Tibial artery (tissue), 4 donors: ENCODE measurements at places on chromosomes 16 and 17.

GRCh38 chr17:45902892-45903346, 8.6 kb downstream of the MAPT start:
- no peak overlapping the region for H3K4me3 ChIP-seq
- DNase-seq: no peak
- H3K4me1 ChIP-seq: no peaks in the 10 kb centered on the region

GRCh38 chr17:42553161-42553818, 567 bp downstream of the HSD17B1 start:
- peak overlapping the region; percentile 83 for H3K27ac ChIP-seq
- H3K27me3 ChIP-seq: no peaks in the 10 kb centered on the region
- peak overlapping the region; percentile 70 for H3K4me3 ChIP-seq
- H3K4me1 ChIP-seq: peaks cover 21% of the 10 kb centered on the region

- H3K4me1 ChIP-seq: no peaks in the 10 kb centered on the region
- no peak overlapping the region for H3K27ac ChIP-seq
- no peaks in the 10 kb centered on the region for H3K27me3 ChIP-seq
- no peak overlapping the region for H3K4me3 ChIP-seq
- no peaks in the 10 kb centered on the region for H3K36me3 ChIP-seq
Measured at GRCh38 chr16:79316004-79316458, 284.5 kb downstream of the MAF start.

DNA sequence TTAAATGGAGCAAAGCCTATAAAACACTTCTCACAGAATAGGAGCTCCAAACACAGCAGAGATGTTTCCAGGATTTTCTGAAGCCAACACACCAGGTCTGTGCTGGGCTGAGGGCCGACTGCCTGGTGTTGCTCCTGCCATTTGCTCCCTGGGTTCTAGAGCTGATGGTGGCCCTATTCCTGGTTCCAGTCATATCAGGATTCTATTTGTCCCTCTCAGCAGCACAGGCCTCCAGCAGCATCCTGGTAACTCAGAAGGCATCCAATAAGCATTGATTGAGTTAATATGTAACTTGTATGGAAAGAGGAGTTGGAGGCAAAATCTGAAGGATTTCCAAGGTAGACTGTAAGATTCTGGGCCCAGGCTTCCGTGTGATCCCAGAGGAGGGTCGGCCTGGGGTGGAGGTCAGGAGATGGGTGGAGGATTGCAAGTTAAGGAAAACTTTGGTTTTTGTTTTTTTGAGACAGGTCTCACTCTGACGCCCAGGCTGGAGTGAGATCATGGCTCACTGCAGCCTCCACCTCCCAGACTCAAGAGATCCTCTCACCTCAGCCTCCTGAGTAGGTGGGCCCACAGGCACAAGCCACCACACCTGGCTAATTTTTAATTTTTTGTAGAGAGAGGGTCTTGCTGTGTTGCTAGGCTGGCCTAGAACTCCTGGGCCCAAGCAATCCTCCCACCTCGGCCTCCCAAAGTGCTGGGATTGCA, 5.7 kb downstream of the NUPR1 start:
- H3K27me3 ChIP-seq: no peaks in the 10 kb centered on the region
- H3K36me3 ChIP-seq: peaks cover 33% of the 10 kb centered on the region
- peaks cover 34% of the 10 kb centered on the region for H3K4me1 ChIP-seq
- no peak overlapping the region for H3K4me3 ChIP-seq
- no peak for DNase-seq

GRCh38 chr16:17308186-17308585, 162.6 kb downstream of the XYLT1 start:
- no peak overlapping the region for H3K27ac ChIP-seq
- peaks cover 34% of the 10 kb centered on the region for H3K4me1 ChIP-seq
- H3K36me3 ChIP-seq: no peaks in the 10 kb centered on the region
- H3K27me3 ChIP-seq: no peaks in the 10 kb centered on the region
- DNase-seq: no peak

- DNase-seq: no peak
- no peaks in the 10 kb centered on the region for H3K4me1 ChIP-seq
- H3K36me3 ChIP-seq: no peaks in the 10 kb centered on the region
- no peak overlapping the region for H3K4me3 ChIP-seq
- no peaks in the 10 kb centered on the region for H3K27me3 ChIP-seq
Measured at GRCh38 chr17:60371818-60372510, 20.0 kb downstream of the USP32 start.

DNA sequence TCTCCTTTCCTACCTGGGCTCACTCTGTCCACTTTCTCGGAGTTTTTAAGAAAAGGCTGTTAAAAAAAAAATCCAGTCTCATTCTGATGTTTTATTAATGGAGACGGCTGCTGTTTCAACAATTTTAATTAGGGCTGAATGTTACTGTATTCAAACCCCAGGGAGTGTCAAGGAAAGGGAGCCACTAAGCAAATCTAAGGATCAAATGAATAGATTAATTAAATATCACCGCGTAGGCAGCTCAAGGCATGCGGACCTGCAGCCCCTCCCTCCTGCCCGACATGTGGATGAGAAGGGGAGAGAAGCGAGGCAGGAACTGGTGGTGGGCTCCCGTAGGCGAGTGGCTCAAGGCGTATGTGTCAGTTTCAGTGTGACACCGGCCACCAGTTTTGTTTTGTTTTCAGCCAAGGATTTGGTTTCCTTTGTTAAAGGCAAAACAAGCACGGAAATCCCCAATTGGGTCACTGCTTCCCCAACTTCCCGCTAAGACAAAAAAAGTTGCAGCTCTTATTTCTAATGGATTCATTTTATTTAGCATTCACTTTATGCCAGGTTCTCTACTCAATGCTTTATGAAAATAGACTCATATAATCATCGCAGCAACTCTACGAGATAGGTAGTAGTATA, 110.6 kb downstream of the GP2 start:
- H3K27ac ChIP-seq: no peak overlapping the region
- no peak overlapping the region for H3K4me3 ChIP-seq
- H3K4me1 ChIP-seq: no peaks in the 10 kb centered on the region
- H3K27me3 ChIP-seq: no peaks in the 10 kb centered on the region

- no peak overlapping the region for H3K4me3 ChIP-seq
- DNase-seq: no peak
- no peak overlapping the region for H3K27ac ChIP-seq
Measured at GRCh38 chr16:74200921-74201320, 95.7 kb upstream of the PSMD7 start.

GRCh38 chr16:68233835-68234187, 2.1 kb downstream of the ESRP2 start:
- no peak overlapping the region for H3K4me3 ChIP-seq
- DNase-seq: peak; percentile 62
- no peak overlapping the region for H3K27ac ChIP-seq

DNA sequence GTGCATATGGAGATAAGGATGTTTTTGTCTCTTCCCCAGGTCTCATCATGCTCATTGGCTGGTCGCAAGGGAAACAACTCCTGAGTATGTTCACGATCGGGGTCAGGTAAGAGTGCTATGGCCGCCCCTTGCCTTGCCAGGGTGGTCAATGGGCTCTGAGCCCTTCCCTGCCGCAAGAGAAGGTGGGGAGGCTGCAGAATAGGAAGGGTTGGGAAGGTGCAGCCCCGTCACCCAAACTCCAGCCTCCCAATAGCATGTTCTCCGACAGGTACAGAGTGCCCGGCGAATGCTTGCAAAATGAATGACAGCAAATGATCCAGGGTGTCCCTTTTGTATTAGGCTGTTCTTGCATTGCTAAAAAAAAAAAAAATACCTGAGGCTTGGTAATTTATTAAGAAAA, 57.4 kb downstream of the ATP2C2 start:
- H3K4me3 ChIP-seq: no peak overlapping the region
- H3K36me3 ChIP-seq: no peaks in the 10 kb centered on the region
- H3K27me3 ChIP-seq: no peaks in the 10 kb centered on the region
- H3K4me1 ChIP-seq: no peaks in the 10 kb centered on the region
- H3K27ac ChIP-seq: no peak overlapping the region

DNA sequence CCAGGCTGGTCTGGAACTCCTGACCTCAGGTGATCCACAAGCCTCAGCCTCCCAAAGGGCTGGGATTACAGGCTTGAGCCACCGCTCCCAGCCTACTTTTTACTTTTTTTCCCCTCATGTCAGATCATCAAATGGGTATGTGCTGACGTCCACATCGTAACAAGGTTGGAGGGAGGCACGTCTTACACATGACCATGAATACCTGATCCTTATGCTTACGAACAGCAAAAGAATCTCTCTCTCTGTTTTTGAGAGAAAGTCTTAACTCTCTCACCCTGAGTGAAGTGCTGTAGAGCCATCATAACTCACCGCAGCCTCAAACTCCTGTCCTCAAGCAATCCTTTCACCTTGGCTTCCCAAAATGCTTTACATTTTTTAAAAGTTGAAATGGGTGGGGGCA, 29.5 kb upstream of the TMEM92 start:
- H3K4me3 ChIP-seq: no peak overlapping the region
- no peaks in the 10 kb centered on the region for H3K27me3 ChIP-seq
- no peak for DNase-seq
- no peaks in the 10 kb centered on the region for H3K36me3 ChIP-seq
- no peak overlapping the region for H3K27ac ChIP-seq

GRCh38 chr16:56777001-56777400, 47.1 kb downstream of the NUP93 start:
- H3K27ac ChIP-seq: no peak overlapping the region
- H3K4me1 ChIP-seq: peaks cover 19% of the 10 kb centered on the region
- H3K27me3 ChIP-seq: no peaks in the 10 kb centered on the region
- DNase-seq: no peak

- no peak overlapping the region for H3K27ac ChIP-seq
- DNase-seq: no peak
- H3K27me3 ChIP-seq: peaks cover 4% of the 10 kb centered on the region
- H3K36me3 ChIP-seq: no peaks in the 10 kb centered on the region
Measured at GRCh38 chr16:87240211-87241136, 76.7 kb downstream of the C16orf95 start.

DNA sequence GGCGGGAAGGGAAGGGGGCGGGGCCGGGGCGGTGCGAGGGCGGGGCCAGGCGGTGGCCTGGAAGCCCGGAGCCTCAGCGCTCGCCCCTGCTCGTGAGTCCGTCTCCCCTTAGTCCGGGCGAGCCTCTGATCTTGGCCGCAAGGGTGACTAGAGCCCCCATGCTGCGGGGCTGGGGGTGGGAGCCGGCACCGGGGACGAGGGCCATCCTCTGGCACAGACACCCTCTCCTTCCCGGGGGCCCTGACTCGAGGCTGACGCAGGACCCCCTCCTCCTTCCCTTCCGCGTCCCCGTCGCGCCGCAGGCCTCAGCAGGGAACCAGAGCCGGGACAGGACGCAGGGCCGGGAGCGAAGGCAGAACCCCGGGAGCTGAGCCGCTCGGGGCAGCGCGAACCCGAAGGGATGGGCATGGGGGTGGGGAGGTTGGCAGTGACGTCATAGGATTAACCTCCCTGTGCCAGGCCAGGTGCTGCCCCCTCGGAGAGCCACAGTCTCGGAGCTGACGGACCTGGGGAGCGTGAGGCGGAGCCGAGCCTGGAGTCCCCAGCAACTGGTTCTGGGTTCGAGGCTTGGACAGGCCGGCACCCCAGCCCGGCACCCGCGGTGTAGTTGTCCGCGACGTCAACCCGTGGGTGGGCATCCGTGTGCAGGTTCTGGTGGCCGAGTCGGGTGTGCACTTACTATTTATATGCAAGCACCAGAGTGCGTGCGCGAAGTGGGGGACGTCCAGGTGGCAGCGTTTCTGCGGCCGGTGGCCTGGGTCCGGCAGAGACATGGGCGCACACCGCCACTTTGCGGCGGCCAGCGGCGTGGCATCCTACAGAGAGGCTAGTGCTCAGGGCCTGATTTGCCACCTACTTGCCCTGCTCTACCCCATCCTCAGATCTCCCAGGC, 503 bp upstream of the PLCD3 start:
- H3K27me3 ChIP-seq: no peaks in the 10 kb centered on the region
- DNase-seq: peak; percentile 88
- H3K4me3 ChIP-seq: peak overlapping the region; percentile 94
- H3K36me3 ChIP-seq: peaks cover 2% of the 10 kb centered on the region
- H3K4me1 ChIP-seq: peaks cover 6% of the 10 kb centered on the region

DNA sequence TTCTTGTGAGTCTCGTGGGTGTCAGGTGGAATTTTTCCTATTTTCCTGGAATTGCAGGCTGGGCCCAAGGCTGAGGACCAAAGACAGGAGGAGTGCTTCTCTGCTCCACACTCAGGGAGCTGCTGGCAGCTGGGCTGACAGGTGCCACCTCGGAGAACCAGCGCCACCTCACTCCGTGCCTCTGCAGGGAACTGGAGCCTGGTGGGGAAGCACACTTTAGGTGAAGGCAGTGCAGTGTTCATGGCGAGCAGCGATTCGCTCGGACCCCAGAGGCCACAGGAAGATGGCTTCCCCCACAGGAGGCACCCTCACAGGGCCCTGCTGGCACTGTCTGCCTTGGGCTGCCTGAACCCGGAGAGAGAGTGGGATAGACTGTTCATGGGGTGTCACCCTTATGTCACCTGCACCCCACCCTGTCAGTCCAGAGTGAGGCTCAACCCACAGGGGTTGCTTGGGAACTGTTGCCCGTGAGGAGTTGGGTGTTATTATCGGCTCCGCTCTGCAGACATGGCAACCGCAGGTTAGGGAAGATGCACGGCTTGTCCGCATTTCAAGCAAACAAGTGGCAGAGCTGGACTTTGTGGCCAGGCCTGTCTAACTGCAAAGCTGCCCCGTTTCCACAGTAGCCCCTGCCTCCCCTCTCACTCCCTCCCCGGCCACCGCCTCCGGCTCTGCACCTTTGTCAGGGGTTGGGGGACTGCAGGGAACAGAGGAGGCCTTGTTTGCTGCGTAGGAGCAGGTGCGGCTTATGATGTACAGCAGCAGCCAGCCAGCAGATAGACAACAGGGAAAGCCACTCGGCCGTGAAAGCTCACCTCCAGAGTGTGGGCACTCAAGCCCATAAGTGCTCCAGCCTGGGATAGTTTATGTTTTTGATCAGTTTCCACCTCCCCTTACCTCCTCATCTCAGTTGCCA, 15.5 kb downstream of the TBC1D24 start:
- DNase-seq: no peak
- H3K27me3 ChIP-seq: no peaks in the 10 kb centered on the region
- no peaks in the 10 kb centered on the region for H3K4me1 ChIP-seq

DNA sequence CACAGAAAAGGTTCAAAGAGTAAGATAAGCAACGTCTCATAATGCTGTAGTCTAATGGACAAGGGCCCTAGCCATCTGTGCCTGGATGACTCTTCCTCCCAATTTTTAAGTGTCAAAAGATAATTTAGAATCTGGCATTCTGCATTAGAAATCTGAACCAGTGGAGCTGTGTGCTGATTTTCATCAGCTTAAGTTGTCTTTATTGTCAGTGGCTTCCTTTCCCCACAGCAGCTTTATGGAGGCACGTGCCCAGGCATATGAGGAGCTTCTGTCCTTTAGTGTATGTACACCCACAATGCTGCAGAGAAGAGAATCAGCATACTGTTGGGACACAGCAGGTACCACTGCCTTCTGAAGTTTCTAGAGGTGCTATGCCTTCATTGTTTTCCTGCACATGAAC, 37.9 kb downstream of the HEATR6 start:
- peaks cover 10% of the 10 kb centered on the region for H3K27me3 ChIP-seq
- H3K4me1 ChIP-seq: no peaks in the 10 kb centered on the region
- peaks cover 47% of the 10 kb centered on the region for H3K36me3 ChIP-seq
- no peak overlapping the region for H3K27ac ChIP-seq

DNA sequence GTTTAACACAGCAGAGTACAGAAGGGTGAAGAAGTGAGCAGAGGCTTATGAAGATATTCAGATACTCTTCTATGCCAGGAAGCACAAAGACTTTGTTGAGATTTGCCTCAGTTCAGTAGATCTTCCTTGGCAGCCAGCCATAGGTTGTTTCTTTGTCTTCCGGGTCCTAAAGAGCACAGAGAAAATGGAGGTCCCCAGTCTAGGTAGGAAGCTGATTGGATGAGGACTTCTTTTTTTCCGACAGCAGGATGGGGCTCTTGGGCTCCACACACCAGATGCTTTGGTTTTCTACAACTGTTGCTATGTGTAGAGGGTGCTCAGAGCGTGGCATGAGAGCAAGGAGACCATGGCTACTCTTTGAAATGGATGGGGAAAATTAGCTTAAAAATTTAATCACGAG, 8.3 kb upstream of the CDC6 start:
- no peak for DNase-seq
- no peak overlapping the region for H3K27ac ChIP-seq
- H3K4me3 ChIP-seq: no peak overlapping the region
- H3K4me1 ChIP-seq: peaks cover under 1% of the 10 kb centered on the region
